NCI-H1436 (cell line): ENCODE measurements at places on chromosomes 1 and 21.

DNA sequence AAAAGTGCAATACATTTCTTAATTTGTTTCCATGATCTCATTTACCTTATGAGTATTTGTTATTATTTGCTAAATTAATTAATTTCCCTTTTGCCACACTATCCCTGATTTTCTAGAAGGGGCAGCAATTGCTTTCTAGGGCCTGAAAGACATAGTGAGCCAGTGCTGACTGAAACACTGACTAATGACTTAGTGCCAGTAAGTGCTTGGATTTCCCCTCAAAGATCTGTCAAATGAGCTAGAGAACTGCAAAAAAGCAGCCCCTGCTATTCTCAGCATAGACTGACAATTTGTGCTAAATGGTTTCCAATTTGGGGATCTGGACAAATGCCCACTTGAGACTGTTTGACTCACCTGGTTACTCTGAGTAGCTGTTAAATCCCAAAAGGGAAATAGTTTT, 35.6 kb upstream of the USH2A start:
- DNase-seq: no peak

GRCh38 chr1:234621657-234622335, 11.8 kb upstream of the IRF2BP2 start:
- DNase-seq: peak; percentile 30

- DNase-seq: no peak
Measured at GRCh38 chr21:46286648-46287002, 483 bp downstream of the YBEY start.

GRCh38 chr1:19344372-19344810, 32.3 kb downstream of the SLC66A1 start:
- peak; percentile 21 for DNase-seq

DNA sequence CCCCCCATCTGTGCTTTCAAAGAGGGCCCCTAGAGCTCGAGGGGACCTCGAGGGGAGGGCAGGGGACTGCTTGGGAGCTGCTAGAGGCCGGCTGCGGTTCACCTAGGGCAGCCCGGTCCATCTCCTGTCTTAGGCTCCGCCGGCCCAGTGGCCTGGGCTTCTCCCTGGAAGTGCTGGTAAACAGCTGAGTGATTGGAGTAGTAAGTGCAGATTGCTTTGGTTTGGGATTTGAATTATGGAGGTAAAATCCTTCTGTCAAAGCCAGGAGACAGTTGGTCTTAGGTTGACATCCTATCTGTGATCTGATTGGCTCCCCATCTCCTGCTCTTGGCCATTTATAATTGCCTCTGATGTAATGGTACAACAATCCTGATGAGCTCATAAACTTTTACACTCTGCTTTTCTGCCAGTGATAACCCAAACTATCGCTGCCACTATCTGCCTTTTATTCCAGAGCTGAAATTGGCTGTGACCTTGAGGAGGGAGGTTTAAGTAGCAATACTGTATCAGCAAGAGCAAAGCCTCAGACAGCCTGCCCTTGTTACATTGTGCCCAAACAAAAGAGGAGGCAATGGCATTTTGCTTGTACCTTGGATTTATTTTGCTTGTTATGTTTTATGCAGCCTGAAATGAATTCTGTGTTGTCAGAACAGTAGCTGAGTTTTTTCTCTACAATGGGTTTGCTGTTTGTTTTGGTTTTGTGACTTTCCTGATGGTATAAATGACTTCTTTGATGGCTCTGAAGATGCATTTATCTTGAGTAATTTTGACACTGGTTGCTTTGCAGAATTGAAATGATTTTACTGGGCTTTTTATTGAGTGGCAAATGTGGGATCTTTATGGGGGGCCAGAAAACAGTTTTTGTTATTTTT, 2.4 kb downstream of the ARID1A start:
- peak; percentile 73 for DNase-seq

DNA sequence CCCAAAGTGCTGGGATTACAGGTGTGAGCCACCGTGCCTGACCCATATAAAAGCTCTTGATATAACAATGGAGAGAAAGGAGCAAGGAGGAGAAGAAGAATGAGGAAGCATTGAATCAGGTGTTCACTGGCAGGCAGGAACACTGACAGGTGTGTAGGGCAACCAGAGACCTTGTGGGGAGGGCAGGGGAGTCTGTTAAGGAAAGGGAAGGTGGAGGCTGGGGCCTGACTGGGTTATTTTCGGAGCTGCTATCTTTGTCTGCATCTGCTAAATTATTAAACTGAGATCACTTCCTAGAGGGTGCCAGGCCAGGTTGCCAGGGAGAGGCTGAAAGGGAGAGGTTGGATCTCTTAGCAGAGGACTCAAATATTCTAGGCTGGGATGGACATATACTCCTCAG, 6.8 kb upstream of the TRNP1 start:
- no peak for DNase-seq

DNA sequence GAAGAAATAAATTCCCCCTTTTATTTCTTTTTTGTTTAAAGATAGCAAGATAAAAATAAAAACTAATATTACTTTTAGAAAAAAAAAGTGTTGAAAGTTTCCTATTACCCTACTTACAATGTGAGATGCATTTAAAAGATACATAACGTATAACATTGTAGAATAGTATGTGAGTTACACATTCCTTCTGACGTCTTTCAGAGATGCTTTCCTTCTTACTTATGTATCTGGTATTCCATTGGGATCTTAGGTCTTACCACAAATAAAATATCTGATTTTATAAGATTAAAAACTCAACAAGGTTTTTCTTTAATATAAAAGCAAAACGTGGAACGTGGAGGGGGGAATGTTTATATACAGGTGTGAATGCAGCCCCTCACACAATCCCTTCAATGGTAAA, 147.2 kb upstream of the ETS2 start:
- no peak for DNase-seq

GRCh38 chr1:162175379-162176081, 106.0 kb downstream of the NOS1AP start:
- DNase-seq: no peak

- no peak for DNase-seq
Measured at GRCh38 chr1:206970446-206970845, at the start of gene FCAMR. Gene FCAMR (minus strand): TSS chr1:206970460. CDS start chr1:206970125, 335 bp downstream.

- no peak for DNase-seq
Measured at GRCh38 chr1:210654176-210654981, 325.7 kb downstream of the HHAT start.

- no peak for DNase-seq
Measured at GRCh38 chr1:25724966-25725365, 75.0 kb upstream of the SELENON start.

GRCh38 chr1:58249737-58250586, 296.6 kb downstream of the OMA1 start:
- DNase-seq: peak; percentile 10

DNA sequence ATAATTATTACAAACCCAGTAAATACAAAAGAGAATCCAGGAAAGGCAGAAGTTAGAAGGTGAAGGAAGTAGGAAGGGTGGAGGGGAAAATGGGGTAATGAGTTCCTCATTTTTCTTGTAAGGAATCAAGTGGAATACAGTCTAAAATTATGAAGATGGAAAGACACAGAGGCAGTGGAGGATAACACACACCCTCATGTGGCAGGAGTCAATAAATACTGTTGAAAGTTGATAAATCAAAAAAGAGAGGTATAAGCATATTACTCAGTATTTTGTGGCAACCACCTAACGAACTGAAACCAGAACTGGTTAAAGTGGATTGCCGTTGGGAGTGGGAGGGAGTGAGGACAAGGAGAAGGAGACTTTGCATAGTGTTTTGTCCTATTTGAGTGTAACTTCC, 78.6 kb upstream of the SLC44A3 start:
- no peak for DNase-seq

DNA sequence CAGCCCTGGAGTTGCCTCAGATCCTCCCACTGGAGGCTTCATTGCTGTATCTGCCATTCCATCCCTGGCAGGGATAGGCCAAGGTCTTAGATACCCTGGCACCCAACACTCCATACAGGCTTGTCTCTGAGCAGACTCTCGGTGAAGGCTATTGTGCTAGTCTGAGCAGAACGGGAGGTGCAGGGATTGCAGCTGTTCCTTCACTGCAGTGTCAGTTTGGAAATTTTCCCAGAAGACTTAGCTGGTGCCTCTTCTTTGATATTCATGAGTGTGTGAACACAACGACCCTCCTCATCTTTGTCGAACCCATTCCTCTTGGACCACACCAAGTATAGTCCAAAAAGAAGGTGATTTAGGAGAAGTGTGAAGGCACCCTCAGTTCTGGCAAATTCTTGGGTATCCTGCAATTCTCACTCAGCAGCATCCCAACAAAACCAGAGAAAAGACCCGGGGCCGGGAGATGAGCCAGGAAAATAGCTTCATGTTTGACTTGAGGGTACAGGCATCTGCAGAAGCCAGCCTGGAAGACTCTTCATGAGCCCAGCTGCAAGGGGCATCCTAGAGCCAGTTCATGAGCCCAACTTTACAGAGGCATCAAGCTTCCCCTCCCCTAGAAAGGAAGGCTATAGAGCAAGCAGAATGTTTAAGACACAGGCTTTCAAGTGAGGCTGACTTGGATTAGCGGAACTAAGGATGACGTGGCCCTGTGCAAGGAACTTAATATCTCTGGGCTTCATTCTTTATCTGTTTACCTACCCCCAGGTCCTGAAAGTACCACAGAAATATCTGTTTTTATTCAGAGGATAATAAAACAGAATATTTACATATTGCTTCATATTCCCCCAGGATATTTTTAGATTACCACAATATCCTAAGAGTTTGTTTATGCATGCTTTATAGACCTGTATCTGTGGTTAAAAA, 38.8 kb upstream of the HAO2 start:
- DNase-seq: no peak

GRCh38 chr1:210565306-210565705, 236.6 kb downstream of the HHAT start:
- DNase-seq: no peak

DNA sequence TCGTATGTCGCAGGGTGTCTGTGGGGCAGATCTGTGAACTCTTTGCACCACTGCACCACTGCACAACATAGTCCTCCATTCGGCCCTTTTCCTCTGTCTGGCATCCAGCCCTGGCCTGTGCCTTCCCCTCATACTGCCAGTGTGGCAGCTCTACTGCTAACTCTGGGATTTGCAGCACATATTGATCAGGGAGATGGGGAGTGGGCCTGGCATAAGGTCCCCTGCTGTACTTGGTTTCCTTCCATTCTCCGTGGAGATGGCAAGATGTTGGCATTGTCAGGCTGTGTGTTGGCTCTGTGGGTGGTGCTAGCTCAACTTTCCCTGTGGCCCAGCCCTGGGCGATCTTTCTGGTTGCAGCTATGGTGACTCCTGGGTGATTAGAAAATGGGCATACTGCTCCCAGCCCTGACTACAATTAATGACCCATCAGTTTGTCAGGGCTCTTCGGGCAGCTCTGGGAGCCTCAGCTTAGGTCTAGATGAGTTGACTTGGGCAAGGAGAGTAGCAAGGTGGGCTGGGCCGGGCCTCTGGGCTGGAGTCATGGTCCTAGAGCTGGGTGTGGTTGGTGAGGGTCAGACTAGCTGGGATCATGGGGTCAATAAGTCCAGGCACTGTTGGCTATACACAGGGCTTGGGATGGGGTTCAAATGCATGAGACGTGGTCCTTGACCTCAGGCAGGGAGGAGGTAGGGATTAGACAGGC, 11.4 kb downstream of the PTPRU start:
- DNase-seq: no peak

- DNase-seq: no peak
Measured at GRCh38 chr1:240109920-240110636, 18.4 kb downstream of the FMN2 start.

DNA sequence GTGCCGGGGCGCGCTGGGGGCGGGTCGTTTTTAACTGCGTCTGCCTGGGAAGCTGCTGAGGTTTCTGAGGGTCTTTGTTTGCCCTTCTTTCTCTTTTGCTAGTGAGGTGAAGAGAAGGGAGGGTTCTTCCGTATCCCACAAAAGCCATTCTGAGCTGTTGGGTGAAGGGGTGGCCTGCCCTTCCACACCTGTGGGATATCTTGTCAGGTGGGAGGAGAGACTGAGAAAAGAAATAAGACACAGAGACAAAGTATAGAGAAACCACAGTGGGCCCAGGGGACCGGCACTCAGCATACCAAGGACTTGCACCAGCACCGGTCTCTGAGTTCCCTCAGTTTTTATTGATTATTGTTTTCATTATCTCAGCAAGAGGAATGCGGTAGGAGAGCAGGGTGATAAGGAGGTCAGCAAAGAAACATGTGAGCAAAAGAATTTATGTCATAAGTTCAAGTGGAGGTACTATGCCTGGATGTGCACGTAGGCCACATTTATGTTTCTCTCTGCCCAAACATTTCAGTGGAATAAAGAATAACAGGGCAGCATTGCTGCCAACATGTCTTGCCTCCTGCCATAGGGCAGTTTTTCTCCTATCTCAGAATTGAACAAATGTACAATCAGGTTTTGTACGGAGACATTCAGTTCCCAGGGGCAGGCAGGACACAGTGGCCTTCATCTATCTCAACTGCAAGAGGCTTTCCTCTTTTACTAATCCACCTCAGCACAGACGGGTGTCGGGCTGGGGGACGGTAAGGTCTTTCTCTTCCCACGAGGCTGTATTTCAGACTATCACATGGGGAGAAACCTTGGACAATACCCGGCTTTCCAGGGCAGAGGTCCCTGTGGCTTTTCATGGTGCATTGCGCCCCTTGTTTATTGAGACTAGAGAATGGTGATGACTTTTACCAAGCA, 972 bp downstream of the PGBD2 start:
- no peak for DNase-seq

DNA sequence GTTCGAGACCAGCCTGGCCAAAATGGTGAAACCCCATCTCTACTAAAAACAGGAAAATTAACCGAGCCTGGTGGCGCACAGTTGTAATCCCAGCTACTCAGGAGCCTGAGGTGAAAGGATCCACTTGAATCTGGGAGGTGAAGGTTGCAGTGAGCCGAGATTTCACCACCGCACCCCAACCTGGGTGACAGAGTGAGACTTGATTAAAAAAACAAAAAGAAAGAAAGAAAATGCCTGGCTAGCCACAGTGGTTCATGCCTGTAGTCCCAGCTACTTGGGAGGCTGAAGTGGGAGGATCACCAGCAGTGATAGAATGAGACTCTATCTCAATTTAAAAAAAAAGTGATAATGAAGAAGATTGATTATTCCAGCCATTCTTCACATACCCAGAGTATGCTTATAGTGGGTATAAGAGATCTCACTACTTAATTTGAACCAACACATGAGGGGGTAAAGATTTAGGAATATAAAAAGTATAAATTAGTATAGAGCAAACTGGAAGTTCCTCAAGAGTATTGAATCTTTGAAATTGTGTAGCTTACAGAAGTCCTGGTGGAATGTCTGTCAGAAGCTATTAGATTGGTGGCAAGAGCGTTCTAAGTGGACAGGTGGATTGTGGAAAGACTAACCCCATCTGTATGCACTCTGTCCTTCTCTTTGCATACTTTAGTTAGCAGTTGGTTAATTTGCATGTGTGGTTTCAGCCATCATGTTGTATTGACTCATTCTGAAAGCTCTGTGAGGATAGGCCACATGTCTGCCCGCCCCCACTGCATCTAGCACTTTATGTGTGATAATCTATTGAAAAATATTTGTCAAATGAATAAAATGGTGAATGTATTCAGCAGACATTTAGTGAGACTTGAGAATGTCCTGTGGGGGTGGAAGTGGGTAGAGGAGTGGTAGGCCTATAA, 25.0 kb downstream of the RLF start:
- no peak for DNase-seq

- peak; percentile 44 for DNase-seq
Measured at GRCh38 chr1:22105611-22106207, 37.2 kb downstream of the WNT4 start.
